NK-92 treated with Interleukin-12 subunit alpha and Interleukin-12 subunit beta, amount 100 ng/mL, for 24 hours (cell line): ENCODE measurements at places on chromosomes 11 and 22.

DNA sequence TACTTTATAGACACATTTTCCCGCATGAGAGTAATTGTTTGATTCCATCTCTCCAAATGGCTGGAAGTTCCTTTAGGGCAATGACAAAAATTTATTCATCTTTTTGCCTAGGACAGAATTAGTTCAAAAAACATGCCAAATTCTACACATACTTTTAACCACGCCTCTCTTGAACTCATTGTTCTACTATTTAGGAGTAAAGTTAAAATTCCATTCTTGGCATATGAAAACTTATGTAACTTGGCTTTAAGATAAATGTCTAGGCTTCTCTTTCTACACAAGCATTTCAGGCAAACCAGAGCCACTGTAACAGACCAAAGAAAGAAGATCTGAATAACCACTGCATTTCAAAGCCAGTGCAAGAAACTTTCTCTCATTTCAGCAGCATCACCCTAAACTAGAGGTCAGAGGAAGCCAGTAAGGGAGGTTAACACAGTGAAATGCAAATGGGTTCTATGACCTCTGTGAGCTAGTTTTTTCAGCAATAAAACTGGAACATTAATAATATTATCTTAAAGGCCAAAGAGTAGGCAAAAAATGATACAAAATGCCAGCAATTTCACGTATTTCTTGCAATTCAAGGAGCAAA lies 73.0 kb downstream of the RSF1 start:
- no peak for DNase-seq

GRCh38 chr22:49404576-49405241 lies 423.0 kb downstream of the BRD1 start:
- DNase-seq: no peak

DNA sequence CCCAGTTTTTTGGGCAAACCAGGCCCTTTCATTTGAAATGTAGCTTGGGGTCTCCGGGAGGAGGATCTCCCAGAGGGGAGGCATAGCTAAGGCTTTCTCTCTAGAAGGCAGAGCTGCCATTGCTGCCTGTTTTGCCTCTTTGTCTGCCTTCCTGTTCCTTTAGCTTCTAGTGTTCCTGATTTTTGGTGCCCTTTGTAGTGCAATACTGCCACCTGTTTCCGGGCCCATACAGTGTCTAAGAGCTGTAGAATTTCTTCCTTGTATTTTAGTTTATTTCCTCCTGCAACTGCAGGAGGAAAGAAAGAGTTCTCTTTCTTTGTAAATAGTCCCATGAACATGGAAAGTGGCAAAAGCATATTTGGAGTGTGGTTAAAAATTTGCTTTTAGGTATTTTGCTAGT lies 19.3 kb upstream of the GLYATL1 start:
- no peak for DNase-seq

DNA sequence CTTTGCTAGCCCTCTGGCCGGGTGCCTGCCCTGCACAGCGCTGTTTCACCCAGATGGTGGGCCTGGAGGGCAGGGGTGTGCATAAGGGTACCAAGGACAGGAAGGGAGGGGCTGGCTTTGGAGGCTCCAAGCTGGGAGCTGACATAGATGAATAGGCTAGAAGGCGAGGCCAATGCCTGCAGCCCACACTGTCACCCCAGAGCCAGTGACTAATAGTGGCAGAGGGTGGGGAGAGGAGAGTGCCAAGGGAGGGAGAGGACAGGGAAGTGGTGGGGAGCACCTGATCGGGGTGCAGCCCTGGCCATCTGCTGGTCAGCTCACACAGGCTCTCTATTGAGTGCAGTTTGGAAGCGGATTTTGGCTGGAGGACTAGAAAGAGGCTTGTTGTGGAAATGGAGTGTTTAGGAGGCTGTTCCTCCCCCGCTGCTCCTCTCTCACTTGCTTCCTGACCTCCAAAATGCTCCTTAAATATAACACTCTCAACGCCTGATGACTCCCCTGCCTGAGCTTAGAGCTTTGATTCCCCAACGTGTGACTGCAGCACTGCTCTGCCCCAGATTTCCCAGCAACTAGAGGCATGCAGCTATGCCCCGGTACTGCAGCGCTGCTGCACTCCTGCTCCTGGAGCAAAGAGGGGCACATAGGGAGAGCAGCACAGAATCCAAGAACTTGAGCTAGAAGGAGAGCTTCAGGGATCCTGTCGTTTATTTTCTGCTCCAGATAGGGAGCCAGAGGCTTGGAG lies 89.2 kb downstream of the GRAMD1B start:
- peak; percentile 24 for DNase-seq

- DNase-seq: no peak
These were observed 17.5 kb downstream of the KCNJ5 start for GRCh38 chr11:128908391-128909246.

- no peak for DNase-seq
These were observed 30.9 kb downstream of the EIF3F start for GRCh38 chr11:8017894-8018483.

GRCh38 chr11:65427691-65428577 lies 5.3 kb downstream of the NEAT1 start:
- DNase-seq: no peak

GRCh38 chr11:94728541-94728940 lies 39.6 kb upstream of the AMOTL1 start:
- DNase-seq: no peak

GRCh38 chr11:10920205-10920604 lies 62.4 kb upstream of the ZBED5 start:
- peak; percentile 30 for DNase-seq

GRCh38 chr11:32573228-32573627 lies 10.4 kb upstream of the EIF3M start:
- no peak for DNase-seq

DNA sequence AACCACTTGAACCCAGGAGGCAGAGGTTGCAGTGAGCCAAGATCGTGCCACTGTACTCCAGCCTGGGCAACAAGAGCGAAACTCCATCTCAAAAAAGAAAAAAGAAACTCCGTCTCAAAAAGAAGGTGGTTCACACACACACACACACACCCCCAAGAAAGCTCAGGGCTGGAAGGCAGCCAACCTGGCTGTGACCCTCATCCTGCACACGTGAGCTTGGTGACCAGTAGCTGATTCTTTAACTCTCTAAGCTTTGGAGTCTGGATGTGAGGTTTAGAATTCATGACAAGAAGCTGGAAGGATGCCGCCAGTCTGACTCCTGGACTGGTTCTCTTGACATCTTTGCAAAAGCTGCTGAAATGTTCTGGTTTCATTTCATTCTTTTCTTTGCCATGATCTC lies 1.9 kb upstream of the RNH1 start:
- DNase-seq: no peak
